Frontal cortex (tissue), 4 donors: ENCODE measurements at places on chromosomes 2 and 18. TPM values are rescaled to one million over a fixed set of nuclear protein-coding genes. Genes with fewer than 3 reads are reported as not detected.

- DNase-seq: no peak
Observed at GRCh38 chr2:46056541-46056940, 240.7 kb upstream of the EPAS1 start.

DNA sequence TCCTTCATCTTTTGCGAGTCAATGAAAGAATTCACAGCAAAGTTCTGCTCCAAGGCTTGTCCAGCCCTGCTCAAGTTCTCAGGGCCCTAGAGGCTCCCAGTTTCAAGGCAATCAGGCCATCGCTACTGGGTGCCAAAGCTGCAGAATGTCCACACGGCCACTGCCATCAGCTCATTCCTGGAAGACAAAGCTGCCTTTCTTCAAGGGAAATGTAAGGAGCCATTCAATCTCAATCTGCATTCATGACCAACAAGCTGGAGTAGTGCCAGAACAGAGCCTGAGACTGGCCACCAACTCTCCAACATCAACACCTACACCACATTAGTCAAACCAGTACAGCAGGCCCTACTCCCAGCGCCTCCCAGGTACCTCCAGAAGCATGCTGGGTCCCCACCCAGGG lies 202.2 kb downstream of the TCF4 start:
- DNase-seq: no peak

GRCh38 chr2:67993329-67993728 lies 69.5 kb downstream of the C1D start:
- no peak for DNase-seq

DNA sequence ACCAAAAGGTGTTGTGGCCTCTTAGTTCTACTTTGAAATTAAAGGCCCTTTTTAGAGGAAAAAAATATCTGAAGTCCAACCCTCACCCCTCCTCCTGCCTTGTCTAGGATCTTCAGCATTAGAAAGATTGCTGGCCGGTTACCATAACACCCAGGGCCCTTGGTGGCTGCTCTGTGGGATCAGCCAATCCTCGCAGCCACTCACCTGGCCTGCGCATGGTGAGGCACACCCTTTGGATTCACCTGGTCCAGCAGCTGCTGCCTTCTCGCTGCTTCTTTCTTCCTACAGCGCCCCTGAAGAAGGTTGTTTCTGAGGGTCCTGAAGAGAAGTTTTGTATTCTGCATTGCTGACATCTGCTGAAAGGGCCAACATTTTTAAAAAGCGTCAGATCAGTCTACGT lies 25.2 kb downstream of the DYTN start:
- no peak for DNase-seq

DNA sequence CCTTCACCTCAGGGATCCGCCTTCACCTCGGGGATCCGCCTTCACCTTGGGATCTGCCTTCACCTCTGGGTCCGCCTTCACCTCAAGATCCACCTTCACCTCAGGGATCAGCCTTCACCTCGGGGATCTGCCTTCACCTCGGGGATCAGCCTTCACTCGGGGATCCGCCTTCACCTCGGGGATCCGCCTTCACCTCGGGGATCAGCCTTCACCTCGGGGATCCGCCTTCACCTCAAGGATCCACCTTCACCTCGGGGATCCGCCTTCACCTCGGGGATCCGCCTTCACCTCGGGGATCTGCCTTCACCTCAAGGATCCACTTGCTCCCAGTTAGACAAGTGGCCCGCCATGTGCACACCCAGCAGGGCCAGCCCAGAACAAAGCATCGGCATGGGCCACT lies 7.3 kb downstream of the KIF1A start:
- no peak for DNase-seq

GRCh38 chr18:76765649-76766048 lies 56.7 kb upstream of the ZNF236 start:
- no peak for DNase-seq

DNA sequence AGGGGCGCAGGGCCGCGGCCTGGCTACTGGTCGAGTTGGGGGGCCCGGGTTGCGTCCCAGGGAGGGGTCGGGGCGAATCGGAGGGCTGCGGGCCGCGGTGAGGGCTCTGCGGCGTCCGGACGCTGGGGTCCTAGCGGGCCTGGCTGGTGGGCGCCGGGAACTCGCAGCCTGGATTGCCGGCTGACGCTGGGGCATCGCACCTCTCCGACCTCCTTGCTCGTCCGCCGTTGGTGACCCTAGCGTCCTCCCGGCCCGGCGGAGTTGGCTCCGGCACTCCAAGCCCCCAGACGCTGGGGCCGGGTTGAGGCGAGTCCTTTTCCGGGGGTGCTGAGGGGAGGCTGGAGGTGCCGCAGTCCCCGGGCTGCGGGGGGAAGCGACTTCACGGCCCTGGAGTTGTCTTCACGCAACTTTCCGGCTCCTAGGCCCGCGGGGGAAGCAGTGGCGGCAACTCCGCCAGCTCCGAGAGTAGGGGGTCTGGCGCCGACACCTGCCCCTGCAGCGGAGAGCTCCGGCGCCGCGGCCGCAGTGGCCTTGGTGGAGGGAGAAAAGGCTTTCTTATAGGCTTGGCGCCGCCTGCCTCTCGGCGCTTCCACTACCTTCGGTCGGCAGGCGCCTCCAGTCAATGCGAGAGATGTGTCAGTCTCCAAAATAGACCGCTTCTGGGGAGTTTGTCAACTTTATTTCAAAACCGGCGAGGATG lies 70.3 kb downstream of the HAUS1 start:
- peak; percentile 44 for DNase-seq

DNA sequence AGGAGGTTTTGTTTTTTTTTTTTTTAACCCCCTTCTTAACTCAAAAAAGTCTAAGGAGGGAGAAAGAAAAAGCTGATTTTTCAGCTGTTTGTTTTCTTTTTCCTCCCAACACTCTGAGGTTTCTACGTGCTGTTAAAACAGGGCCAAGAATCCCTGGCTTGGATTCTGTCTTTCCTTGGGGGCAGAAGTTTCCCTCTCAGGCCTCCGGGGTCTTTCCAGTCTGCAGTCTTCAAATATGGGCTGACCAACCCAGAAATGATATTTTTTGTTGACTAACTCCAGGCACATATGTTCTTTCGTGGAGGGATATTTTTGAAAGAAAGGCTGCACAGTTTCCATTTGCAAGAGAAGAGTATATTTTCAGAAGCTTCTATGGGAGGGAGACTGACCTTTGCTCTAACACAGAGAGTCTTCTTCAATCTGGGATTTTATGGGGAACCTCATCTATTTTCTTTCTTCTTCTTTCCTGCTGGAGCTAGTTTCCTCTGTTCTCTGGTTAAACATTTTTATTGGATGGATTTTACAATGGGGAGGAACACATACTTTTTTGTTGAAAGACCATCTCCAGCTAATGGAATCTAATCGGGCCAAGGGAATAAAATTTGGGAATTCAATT lies 93.3 kb upstream of the SPRED2 start:
- no peak for DNase-seq

GRCh38 chr2:103896182-103896581 lies 957.7 kb upstream of the POU3F3 start:
- DNase-seq: no peak

DNA sequence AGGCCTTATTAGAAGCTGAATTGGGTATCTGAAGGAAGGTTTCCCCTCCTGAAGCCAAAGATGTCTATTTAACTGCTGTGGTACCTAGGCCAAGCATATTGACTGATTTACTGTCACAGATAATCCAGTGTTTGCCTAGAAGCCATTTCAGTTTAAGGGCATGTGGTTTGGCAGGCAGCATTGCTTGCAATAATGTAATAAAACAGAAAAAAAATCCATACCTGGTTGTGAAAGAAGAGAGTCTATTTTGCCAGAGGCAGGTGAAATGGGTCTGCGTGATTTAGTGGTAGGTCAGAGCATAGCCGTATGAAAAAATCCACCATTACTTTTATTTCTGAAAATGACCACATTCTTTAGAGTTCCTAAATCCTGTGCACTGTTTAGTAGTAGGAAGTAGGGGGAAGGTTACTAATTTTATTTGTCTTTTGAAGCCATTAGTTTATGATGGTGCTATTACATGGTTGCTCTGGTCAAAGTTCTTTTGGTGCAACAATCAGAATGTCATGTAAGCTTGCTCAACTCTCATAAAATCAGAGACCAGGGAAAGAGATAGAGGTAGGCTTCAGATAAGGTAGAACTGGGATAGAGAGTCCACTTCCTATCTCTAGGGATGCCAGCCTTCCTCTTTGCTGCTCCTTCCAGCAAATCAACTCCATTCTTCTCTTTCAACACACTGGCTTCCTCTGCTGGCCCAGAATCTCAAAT lies 343.4 kb downstream of the GPD2 start:
- no peak for DNase-seq

DNA sequence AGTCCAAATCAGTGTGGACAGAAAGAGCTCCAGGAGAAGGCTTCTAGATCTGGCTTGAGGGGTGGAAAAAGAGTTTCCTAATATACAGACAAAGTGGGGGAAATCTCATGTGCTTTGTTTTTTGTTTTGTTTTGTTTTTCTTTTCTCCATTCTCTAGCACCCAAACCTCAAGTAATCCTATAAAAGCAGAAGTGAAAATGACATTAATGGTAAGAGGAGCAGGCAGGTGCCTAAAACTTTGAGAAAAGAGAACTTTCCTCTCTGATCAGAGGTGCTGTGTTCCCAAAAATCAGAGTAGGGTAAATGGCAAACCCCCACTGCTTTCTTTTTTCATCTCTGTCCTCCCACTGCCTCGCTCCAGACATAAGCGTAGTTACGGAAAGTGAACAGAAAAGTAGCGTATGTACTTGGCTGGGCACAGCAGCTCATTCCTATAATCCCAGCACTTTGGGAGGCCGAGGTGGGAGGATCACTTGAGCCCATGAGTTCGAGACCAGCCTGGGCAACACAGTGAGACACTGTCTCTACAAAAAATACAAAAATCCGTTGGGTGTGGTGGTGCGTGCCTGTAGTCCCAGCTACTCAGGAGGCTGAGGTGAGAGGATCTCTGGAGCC lies 77.8 kb downstream of the FAM161A start:
- DNase-seq: no peak

DNA sequence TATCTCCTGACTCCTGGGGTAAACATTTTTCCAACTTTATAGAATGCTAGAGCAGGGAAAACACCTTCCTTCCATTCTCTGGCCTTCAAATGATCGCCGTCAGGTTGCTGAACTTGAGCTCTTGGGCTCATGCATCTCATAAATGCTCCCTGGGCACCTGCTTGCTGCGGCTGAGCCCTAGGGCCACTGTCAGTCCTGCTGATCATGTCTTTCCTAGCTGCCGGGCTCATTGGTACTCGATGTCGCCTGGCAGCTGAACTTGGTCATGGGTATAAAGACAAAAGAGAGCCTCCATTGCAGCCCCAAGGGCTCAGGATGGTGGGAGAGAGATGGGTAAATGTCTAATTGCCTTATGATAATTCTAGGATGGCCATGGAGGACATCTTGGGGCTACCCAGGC lies 80.6 kb downstream of the HS1BP3 start:
- no peak for DNase-seq

- DNase-seq: no peak
Observed at GRCh38 chr2:143162997-143163396, 33.8 kb downstream of the ARHGAP15 start.

Gene PLCL1
- total RNA-seq: 32.6 TPM

Gene IL36G
- under 0.01 TPM for total RNA-seq

Gene ABCG5
- not detected for total RNA-seq

Gene RIT2
- total RNA-seq: 29.3 TPM

Gene MYCN
- total RNA-seq: 70.5 TPM

Gene FMNL2
- total RNA-seq: 93.8 TPM

Gene AQP12B
- total RNA-seq: not detected
